ENCODE measurements at places on chromosomes 3 and 15.

- no peak for DNase-seq
Observed at GRCh38 chr3:50338965-50339364, 1.7 kb downstream of the RASSF1 start.

DNA sequence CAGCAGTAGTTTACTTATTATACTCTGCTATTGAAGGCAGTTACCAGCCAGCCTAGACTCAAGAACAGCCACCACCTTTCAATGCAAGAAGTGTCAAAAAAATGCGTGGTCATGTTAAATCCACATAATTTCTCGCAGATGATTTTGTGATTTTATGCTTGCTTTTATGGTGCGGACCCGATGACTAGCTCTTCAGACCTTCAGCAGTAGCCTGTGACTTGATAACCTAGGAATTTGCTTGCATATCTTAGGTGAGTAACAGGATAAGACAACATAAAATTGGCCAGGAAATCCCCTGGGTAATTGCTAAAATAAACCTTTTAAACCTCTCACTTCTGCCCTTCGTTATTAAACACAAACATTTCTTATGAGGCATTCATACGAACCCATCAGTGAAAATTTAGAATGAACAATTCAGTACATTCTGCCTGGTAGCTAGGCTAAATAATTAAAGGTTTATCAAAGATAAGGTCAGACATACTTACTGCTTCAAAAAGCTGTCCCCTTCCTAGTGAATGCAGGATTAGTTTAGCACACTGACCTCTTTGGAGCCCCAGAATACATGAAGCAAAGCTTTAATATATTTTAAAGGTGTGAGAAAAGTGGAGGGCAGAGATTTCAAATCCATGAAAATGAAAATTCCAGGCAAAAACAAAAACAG, 798.8 kb downstream of the OTOL1 start:
- no peak for DNase-seq

GRCh38 chr15:56653787-56654186, 79.5 kb downstream of the ZNF280D start:
- DNase-seq = no peak

- DNase-seq = no peak
Observed at GRCh38 chr3:22156868-22157267, 405.9 kb upstream of the ZNF385D start.

- DNase-seq = no peak
Observed at GRCh38 chr3:86388820-86389219, 602.1 kb downstream of the VGLL3 start.

GRCh38 chr3:156036258-156037053, 83.9 kb upstream of the KCNAB1 start:
- DNase-seq = no peak

DNA sequence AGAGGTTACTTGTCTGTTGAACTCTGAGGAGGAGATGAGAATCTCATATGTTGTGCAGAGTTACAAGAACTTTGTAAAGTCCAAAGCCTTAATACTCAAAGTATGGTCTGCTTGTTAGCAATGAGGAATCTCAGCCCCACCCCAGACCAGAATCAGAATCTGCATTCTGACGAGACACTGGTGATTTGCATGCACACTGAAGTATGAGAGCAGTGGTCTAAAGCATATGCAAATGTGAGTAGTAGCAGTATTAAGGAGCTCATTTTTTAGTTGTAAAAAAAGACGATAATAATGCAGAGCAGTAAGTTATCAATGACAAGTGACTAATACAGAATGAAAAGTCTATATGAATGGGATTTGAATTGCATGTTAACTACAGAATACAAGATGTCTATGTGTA, 327.7 kb downstream of the RYR3 start:
- DNase-seq = no peak

DNA sequence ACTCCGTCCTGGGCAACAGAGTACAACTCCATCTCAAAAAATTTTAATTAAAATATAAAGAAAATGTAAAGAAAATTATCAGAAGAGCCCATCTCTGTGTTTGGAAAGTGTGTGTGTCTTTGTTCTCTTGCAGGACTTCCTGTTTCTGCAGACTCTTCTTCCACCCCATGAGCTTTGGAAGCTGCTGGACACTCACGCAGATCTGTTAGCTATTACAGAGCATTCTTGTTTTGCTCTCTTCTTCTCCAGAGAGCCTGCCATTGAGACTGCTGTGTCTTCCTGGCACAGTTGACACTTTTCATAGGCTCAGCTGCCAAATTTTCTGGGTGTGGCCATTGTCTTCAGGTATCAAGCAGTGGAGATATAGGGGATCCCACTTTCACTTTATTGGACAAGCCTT, 6.0 kb upstream of the CCR8 start:
- DNase-seq = no peak

DNA sequence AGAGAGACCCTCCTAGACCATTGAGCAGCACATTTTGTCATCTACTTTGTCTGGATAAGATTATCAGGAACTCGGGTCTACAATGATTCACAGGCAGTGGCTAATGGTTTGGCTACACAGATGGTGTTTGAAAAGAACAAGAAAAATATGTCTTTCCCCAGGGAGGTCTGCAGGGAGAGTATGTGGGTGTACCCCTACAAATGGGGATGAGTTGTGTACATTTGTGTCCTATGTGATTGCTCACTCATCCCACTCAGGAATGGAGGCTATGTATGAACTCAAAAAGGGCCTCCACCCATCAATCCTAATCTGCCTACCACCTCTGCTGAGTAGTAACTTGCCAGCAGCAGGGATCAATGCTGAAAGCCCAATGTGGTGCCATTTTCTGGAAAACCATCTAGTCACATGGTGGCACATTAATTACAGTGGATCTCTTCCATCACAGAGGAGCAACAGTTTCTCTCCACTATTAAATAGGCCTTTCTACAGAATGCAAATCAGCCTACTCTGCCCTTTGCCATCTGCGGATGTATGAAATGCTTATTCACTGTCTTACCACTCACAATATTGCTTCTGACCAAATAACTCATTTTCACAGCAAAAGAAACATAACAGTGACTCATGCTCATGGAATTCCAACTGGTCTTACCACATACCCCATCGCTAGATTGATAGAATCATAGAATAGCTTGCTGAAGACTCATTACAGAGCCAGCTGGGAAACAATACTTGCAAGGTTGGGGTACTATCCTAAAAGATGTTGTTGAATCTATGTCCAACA, 48.3 kb upstream of the TRIM42 start:
- DNase-seq = no peak

DNA sequence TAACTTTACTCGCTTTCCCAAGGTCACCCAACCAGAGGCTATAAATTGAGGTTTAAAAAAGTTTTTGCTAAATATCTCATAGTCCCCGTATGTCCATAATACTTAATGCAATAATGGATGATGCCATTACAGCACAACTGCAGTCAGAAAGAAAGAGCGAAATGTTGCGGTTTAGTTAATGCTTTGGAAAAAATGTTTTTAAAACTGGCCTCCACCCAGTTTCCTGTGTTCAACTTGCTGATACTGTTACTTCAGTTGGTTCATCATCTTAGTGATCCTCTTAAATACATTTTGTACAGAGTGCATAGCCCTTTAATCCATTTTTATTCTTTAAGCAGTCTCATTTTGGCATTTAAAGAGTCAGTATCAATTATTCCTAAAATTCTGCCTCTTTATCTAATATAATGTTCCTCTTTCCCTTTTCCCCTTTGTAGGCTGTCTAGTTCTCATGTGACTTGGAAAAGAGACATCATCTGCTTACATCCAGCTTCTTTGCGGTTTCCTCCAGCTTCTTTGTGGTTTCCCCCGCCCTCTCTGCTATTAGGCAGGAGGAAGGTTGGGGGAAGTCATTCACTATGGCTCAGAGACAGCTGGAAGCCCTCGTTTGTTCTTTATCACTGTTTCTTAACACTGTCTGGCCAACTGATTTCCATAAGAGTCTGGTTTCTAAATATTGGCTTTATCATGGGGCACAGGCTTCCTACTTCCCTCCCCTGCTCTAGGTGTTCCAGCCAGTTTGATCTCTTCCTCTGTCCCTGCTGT, 154.3 kb downstream of the GOLIM4 start:
- DNase-seq = no peak

- DNase-seq = no peak
Observed at GRCh38 chr15:43514241-43515057, 3.0 kb upstream of the MAP1A start.

DNA sequence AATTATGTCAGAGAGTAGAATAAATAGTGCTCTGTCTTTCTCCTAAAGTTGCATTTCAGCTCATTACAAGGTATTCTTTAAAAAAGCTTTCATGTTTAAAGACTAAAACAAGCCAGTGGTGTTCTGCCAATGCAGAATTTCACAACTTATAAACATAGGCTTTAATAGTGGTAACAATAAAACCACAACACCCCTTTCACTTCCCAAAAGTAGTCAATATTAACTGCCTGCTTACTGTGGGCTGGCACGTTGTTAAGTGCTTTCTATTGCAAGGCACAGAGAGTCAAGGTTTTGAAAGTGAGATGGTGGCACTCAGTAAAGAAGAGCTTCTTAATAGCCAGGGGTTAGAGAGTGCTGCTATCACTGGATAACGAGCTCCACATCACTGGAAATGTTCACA, 8.4 kb upstream of the RTP1 start:
- DNase-seq = no peak

- DNase-seq = no peak
Observed at GRCh38 chr3:28300345-28300962, 48.1 kb upstream of the ZCWPW2 start.

DNA sequence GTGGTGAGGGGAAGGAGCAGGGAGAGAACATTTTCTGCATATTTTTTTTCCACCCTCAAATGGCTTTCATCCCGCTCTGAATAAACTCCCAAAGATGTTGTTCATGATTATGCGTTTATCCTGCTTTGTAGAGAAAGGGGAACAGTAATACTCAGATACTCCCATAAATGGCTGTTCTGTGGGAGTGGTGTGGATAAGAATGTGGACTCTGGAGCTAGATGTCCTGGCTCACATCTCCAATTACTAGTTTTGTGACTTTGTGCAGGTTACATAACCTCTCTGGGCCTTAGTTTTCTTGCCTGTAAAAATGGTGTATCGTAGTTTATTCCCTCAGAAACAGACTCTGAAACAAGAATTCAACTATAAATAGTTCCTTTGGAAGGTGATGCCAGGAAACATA, 395.4 kb upstream of the SUCLG2 start:
- no peak for DNase-seq

DNA sequence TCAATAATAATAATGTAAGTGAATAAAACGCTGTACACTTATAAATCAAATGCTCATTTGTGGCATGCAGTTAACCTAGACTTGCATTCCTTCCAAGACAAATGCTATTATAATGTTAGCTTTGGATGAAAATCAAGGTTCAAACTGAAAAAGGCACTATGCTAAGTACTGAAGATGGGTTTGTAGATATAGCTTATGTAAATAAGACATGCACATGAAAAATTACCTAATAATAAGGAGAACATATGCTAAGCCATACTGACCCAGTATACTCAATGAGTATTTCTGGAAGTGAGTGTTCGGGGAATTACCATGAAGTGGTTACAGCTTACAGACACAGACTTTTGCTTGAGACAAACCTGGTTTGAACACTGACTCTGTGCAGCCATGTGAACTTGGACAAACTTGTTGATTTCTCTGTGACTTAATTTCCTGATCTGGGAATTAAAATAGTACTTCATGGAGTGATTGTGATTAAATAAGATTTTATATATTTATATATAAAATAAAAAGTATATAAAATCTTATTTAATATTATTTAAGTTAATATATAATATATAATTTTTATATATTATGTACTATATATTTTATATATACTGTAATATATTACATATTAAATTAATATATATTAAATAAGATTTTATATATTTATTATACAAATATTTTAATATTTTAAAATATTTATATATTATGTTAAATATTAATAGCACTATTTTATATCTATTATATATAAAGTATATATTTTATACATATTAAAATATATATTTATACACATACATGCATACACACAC, 159.2 kb downstream of the ZPLD1 start:
- DNase-seq = no peak

GRCh38 chr15:57476533-57476975, 100.2 kb downstream of the CGNL1 start:
- DNase-seq = no peak

DNA sequence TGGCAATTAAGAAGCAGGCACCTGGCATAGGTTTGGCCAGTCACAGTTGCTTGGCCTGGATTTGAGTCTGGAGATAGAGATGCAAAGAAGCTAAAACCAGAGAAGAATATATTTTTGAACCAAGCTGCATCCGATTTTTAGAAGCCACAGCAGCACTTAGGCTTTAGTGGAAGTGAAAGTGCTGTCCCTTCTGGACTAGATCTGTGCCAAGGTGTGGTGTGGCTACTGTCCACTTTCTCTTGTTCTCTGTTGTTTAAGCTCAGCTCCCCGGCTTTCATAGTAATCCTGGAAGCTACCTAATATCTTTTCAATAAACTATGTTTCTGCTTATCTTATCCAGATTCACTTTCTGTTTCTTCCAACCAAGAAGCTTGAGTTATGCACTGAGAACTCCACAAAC, 183.4 kb upstream of the THRB start:
- no peak for DNase-seq

- DNase-seq = no peak
Observed at GRCh38 chr15:59867086-59867855, 136.8 kb upstream of the FOXB1 start.

GRCh38 chr15:71634820-71635560, 175.4 kb upstream of the NR2E3 start:
- DNase-seq = no peak

DNA sequence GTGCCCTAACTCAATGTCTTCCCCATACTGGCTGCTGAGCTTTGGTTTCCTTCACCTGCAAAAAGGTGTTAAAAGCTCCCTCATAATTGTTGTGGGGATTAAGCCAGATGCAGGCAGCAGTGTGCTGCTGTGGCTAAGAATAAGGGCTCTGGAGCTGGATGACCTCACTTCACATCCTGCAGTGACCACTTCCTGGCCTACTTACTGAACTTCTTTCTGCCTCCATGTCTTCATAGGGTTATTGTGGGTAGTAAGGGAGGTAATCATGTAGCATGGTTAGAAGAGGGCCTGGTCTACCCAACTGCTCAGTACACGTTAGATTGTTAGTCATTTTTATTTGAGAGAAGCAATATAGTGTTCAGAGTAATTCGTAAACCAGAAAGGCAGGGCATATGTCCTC, 18.4 kb downstream of the GYG1 start:
- DNase-seq = no peak

Measured in GM12892 (cell line).